ENCODE measurements at places on chromosomes 1 and 21. TPM values are rescaled to one million over a fixed set of nuclear protein-coding genes. Genes with fewer than 3 reads are reported as not detected.

GRCh38 chr21:46144464-46145070, 10.8 kb downstream of the FTCD start:
- no peak for DNase-seq

- no peak for DNase-seq
These were observed 3.7 kb downstream of the SCAF4 start for GRCh38 chr21:31728191-31728590.

DNA sequence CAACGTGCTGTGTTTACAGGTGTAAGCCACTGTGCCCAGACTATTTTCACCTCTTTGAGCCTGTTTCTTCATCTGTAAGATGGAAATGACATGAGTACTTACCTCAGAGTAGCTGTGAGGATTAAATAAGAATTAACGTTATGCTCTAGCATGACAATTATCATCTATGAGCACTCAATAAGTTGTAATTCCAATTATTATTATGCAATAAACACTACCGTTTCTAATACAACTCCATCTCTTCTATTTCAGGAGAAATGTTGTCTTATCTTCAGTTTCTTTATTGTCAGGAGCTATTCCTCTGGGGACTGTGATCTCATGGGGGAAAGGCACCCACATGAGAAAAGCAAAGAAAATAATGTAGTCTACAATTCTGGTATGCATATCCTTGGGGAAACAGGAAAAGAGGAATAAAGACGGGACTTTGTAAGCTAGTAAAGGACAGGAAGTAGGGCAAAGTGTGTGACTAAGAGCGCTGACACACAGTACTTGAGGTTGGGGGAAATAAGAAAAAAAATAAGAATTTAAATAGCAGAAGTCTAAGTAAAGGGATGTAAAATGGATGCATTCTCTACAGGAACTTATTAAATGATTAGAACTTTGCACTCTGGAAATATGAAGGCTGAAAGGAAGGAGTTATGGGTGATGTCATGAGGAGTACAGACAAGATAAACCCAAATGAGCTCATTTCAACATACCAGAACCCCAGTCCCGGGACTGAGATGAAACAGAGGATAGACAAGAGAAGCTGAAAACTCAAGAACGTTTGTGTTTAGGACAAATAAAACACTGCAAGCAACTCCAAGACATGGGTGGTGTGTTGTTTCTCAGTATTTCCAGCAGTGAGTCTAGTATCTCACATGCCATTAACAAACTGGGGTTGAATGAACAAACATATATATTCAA, 9.8 kb downstream of the PHC2 start:
- DNase-seq = no peak

DNA sequence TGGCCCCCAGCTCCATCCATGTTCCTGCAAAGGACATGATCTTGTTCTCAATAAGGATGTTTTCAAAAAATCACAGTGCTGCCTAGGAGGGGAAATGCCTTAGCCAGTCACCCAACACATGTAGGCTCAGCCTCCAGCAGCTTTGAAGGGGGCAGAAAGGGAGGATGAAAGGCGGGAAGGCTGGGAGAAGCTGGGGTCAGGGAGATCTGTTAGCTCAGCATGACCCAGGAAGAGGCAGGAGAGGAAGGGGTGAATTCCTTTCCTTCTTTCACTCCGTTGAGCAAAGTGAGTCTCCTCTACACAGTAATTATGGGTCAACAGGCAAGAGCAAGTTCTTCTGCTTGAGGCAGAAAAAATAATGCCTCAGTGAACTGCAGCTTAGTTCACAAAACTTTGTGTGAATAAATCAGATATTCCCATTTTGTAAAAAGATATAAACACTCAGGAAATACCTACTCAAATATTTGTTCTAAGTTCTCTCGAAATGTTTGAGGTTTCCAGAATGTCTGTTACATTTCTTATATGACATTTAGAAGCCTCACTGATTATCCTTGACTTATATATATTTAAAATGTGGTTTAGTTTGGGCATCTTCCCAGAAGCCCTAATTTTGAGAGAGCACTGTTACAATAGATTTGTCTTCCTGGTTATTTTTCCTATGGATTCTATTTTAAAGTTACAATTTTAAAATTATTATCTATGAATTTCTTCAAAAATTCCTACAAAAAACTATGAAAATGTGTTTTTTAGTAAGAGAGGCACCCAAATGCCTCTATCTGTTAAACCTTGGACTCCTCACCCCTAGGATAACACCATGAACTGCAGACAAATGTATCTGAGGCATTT, 116.8 kb downstream of the KCNJ6 start:
- DNase-seq = no peak

DNA sequence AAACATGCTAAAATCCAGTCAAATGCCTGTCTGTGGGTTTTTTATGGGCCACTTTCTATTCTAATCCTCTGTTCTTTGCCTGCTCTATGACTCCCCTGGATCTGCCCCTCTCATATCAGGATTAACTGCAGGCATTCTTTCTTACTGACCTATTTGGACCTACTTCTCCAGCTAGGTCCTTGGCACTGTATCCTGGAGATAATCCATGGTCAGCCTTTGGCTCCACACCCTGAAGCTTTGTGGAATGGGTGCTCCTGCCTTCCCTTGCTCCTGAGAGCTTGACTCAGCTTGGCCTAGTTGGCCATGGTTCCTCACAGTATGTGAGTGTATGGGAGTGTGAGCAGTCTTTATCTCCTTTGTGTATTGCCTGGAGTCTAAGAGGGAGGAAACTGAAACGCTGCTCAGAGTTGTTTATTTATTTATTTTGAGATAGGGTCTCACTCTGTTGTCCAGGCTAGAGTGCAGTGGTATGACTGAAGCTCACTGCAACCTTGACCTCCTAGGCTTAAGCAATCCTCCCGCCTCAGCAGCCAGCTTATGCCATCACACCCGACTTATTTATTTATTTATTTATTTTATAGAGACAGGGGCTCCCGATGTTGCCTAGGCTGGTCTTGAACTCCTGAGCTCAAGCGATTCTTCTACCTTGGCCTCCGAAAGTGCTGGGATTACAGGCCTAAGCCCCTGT, 28.7 kb upstream of the CDC14A start:
- no peak for DNase-seq

Gene FOXO6
- total RNA-seq = 1.5 TPM

DNA sequence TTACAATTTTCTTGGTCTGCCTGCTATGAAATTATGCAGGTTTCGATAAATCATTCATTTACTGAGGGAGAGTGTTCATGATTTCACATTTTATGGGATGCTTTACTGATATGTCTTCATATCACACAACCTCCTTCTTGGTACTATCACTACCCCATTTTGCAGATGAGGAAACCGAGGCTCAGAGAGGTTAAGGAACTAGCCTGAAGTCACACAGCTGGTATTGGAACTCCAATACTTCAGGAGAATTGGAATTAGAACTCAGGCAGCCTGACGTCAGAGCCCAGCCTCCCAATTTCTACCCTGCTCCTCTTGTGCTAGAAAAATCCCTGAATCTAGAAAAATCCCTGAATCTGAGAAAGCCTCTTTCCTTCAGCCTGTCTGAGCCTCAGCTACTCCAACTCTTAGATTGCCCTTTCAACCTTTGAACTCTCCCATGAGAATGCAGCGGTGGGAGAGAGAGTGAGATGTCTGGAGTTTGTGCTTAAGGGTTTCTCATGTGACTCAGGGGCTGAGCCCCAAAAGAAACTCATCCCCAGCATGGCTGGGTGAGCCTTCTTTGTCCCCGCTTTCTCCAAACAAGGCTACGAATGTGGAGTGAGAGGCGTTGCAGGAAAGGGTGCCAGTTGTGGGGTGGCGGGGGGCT, 50.8 kb upstream of the IFNLR1 start:
- no peak for DNase-seq

- no peak for DNase-seq
These were observed 32.3 kb upstream of the RALGPS2 start for GRCh38 chr1:178692564-178693327.

Gene RORC
- not detected for total RNA-seq

Gene GUCA2B
- total RNA-seq = not detected

- DNase-seq = peak; percentile 53
These were observed 19.2 kb upstream of the PTTG1IP start for GRCh38 chr21:44892536-44893277.

Gene MIB2
- 37.1 TPM for total RNA-seq

GRCh38 chr1:168939110-168939946, 167.2 kb upstream of the ATP1B1 start:
- no peak for DNase-seq

DNA sequence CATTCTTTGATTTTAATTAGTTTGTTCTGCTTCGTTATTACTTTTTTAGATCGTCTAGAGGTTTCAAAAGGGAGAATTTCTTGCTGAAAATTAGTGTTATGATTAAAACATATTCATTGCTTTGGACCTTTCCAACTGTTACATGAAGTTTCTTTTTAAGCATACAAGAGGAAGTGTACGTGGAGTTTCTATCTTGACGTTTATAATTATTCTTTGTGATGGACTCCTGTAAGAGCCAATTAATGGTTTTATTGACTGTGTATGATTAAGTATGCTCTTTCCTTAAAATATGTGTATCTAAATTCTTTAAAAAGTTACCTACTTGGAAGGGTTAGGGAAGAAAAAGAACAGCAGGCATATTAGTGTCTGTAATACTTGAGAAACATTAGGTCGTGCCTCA, 37.8 kb downstream of the SPEN start:
- DNase-seq = no peak

Gene GSTM3
- 0.55 TPM for total RNA-seq

Gene XKR8
- total RNA-seq = 0.78 TPM

Gene TCHH
- total RNA-seq = not detected

GRCh38 chr1:32886004-32886827, at the start of gene HPCA:
HPCA (plus strand) TSS chr1:32886491; CDS start chr1:32888899, 2,408 bp downstream.
- DNase-seq = no peak

DNA sequence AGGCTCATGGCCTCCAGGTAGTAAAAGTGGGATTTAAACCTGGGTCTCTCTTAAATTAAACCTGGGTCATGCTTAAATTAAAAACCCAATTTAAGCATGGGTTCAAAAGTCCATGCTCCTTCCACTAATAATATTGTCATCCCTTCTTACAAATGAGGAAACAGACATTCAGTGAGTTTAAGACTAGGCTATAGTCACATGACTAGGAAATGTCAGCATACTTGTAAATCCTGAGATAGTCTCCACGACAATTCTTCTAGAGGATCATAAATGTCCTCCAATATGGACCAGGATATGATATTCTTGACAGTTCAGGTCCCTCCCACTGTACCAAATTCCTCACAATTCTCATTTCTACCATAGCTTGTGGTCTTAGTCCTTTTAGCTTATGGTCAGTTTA, 10.5 kb upstream of the IGFN1 start:
- DNase-seq = peak; percentile 50

Gene RIMKLA
- total RNA-seq = 0.37 TPM

DNA sequence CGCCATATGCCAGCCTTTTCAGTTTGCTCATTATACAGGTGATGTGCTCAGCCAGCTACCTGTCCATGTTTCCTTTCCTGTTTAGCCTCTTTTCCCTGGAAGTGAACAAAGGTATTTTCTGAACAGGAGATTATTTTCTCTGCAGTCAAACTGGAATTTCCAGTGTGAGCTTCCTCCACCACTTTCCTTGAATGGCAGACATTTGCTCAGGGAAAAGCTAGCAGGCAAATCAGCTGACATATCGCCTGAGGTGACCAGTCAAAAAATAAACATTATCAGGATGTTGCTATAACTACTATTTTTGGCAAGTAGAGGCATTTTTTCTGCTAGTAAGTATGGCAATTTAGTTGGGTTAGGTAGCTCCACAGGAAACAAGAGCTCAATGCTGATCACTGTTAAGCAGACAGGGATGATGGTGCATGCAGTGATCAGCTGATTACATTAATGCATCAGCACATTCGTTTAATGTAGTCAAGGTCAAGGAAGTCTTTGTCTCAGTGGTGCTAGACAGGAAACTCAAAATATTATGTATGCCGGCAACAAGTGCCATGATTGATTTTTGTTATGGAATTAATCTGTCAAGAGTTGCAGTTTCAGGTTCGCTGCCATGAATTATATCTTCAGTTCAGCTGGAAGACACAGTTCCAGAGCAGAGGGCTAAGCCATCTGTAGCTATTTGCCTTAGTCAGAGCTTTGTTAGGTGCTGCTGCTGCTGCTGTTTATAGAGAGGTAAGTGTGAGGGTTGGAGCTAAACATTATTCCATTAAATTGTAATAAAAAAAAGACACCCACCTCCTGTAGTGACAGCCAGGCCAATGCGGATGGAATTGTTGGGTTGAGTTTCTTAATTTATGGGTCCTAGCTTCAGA, 179.7 kb upstream of the ST6GALNAC5 start:
- no peak for DNase-seq

Data from G401 (cell line).